ENCODE measurements at places on chromosomes 7 and 10. TPM values are rescaled to one million over a fixed set of nuclear protein-coding genes. Genes with fewer than 3 reads are reported as not detected.
A peak's percentile ranks its signal among the peaks of the same experiment; 100 is the strongest.

Gene TUBAL3
- not detected for total RNA-seq

DNA sequence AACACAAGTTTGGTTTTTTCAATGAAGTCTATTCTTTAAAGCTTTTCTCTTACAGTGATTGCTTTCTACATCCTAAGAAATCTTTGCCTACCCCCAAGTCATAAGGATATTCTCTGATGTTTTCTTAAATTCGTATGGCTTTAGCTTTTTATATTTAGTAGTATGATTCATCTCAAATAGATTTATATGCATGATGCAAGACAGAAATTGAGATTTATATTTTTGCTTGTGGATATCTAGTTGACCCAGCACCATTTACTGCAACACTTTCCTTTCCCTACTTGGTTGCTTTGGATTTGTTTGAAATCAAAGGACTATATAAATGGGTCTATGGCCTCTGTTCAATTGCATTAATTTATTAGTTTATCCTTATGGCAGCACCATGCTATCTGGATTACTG is 113.9 kb downstream of the ZNF438 start:
- DNase-seq, result no peak

- no peak for DNase-seq
Measured at GRCh38 chr7:99061001-99061776, 82.7 kb downstream of the SMURF1 start.

Gene DYDC2
- not detected for total RNA-seq

GRCh38 chr10:75461672-75462649 is 30.5 kb downstream of the LRMDA start:
- no peak for DNase-seq

Gene FAM180A
- total RNA-seq, result not detected

DNA sequence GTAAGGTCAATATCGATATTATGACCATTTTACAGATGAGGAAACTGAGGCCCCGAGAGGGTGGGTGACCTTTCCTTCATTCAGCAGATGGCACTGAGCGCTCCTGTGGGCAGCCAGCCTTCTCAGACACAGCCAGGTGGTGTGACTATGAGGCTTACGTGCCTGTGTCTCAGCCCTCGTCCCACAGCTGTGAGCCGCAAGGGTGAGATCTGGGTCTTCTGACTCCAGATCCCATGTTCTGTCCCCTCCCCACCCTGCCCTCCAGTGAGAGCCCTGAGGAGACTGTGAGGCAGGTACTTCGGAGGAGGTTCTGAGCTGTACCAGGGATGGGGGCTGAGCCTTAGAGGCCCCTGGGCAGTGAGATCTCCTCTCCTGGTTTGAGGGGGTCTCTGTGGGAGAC is 613.8 kb upstream of the FOXK1 start:
- DNase-seq, result no peak

Gene SLC39A12
- not detected for total RNA-seq

GRCh38 chr7:102446387-102447156 is 13.2 kb downstream of the ORAI2 start:
- DNase-seq, result no peak

DNA sequence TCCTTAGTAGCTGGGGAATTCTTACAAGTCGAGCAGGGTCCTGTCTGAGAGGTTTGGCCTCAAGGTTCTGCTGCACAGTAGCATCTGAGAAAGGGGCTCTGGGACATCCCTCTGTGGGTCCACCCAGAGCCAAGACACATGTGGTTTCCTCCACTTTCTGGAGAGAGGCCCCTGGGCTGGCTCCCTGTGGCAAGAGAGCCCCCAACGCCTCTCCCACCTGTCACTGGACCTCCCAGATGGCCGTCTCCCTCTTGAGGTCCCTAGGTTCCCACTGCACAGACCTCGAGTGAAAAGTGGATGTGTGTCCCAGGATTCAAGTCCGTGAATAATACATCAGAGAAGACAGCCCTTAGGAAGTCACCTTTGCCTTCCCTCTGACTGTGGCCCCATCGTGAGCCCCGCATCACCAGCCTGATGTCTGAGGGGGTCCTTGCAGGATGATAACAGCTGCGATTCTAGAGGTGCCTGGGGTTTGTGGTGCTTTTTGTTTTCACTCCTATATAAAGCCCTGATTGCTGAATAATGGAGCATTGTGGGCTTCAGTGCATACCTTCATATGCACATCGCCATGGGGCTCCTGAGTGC is 319.0 kb downstream of the GLRX3 start:
- DNase-seq, result no peak

Gene CRHR2
- total RNA-seq, result not detected

DNA sequence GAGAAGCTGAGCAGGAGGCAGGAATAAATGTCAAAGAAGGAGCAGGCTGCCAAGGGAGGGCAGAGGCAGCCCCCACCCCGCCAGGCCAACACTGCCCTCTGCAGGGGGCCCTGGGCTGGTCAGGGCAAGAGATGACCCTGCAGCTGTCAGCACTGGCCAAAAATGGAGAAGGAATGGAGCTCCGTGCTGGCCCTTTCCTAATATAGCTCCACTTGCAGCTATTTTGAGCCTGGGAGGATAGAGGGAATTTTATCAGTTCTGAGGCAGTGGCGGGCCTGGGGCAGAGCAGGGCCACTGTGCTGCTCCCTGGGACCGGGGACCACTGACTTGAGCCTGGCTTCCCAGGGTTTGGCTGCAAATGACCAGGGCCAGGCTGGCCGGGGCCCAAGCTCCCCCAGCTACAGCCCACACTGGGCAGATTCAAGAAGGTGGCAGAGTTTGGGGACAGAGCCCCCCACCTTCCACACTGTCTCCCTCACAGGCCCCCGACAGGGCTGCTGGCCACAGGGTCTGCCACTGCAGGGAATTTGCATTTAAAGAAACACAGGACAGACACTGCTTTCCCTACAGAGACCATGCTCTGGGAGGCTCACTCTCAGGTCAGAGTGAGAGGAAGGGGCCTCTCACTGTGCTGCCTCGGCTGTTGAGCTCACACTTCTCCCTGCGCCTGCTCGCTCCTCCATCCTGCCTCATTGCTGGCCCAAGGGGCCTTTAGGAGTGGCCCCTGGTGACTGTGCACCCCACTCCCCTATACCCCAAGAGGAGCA is 16.2 kb downstream of the LDB3 start:
- DNase-seq, result peak; percentile 45

GRCh38 chr7:41796331-41796730 is 93.4 kb upstream of the INHBA start:
- DNase-seq, result no peak

DNA sequence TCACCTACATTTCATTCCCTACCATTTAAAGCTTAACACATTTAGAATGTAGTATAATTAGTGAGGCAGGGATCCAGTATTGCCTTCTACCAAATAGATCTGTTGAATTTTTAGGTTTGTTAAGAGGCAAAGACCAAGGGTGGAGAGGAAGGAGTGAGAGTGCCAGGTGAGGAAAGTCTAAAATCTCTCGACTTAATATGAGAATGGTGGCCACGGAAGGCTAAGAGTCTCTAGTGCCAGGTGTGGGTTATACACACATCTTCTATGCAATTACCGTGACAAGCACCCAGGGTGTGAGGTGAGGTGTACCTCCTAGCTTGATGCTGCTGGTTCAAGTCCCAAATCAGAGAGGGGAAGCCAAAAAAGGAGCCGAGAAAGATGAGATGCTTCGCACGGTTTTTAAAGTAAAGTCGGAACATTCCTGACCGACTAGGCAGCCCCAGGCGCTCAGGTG is 439 bp downstream of the IQUB start:
- no peak for DNase-seq

Gene CRTAC1
- total RNA-seq, result not detected

- no peak for DNase-seq
Measured at GRCh38 chr7:138666385-138666784, 34.8 kb downstream of the SVOPL start.

DNA sequence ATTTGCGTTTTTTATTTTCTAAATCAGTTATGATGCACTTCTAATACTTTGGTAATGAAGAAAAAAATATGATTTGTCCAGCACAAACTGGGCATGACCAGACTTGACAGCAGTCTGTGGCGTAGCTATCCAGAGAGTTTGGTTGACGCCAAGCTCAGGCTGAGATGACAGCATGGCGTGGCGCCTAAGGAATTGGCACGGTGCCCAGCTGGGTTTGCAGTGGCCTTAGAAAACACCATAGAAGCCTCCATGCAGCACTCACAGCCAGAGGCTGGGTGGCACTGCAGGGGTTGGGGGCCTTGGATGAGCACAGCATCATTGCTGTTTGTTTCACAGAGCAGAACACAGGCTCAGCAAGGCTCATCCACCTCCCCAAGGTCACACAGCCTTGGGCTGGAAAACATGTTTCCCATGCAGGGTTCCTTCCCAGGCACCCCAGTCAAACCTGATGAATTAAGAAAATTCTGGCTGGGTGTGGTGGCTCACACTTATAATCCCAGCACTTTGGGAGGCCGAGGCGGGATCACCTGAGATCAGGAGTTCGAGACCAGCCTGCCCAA is 88.9 kb downstream of the GTF2IRD1 start:
- no peak for DNase-seq

DNA sequence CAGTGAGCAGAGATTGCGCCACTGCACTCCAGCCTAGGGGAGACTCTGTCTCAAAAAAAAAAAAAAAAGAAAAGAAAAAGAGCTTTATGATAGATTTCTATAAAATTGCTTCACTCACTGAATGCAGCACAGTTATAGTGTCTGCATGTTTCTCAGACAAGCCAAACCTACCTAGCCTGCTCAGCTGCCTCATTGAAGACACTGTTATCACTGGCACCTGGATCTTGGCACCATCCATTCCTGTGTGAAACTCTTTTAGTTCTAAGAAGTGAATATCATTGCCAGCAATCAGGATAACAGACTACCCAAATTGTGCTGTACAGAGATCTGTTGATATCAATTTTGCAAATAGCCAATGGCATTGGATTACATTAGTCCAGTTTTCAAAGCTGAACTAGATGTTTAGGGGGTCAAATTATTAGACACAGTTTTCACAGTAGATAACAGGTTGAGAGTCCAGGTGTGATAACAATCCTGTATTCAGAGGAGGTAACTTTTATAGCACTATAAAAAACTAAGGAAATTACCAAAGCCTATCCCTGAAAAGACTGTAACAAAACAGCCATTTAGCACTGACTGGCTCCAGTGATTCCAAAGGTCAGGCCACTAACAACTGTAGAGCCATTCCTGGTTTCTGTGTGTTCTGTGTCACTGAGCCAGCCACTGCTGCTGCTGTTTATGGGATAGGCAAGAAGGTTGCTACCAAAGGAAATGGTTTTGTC is 17.1 kb downstream of the PDSS1 start:
- DNase-seq, result no peak

Gene AIMP2
- 95.7 TPM for total RNA-seq

Gene TNRC18
- 19.8 TPM for total RNA-seq

GRCh38 chr10:46544989-46545791 is 11.3 kb downstream of the GPRIN2 start:
- no peak for DNase-seq

GRCh38 chr10:63456437-63457210 is 9.2 kb downstream of the JMJD1C start:
- no peak for DNase-seq

GRCh38 chr10:1159131-1160061 is 103.2 kb downstream of the WDR37 start:
- DNase-seq, result peak; percentile 40

Gene CCDC3
- 21.3 TPM for total RNA-seq

DNA sequence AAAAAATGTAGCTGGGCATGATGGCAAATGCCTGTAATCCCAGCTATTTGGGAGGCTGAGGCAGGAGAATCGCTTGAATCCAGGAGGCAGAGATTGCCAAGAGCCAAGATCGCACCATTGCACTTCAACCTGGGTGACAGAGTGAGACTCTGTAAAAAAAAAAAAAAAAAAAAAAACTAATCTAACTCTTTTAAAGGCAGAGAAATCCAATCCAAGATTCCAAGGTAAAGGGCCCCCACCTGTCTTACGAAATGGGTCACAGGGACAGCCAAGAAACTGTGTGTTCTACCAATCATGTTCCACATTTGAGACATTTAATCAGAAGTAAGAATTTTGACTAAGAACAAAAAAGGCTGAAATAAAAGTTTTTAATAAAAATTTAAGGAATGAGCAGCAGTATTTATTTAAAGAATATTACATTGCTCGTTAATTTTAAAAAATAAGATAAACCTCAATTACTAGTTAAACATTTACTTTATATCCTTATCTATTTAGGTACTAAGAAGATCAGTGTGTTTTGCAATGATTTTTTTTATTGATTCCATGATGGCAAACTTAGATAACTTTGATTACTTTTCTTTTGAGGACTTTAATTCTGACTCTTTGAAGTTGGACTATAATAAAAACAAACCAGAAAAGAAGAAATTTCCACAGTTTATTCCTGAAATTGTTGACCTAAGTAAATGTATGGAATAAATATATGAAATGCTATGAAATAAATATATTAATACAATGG is 6.7 kb upstream of the OAT start:
- DNase-seq, result no peak

DNA sequence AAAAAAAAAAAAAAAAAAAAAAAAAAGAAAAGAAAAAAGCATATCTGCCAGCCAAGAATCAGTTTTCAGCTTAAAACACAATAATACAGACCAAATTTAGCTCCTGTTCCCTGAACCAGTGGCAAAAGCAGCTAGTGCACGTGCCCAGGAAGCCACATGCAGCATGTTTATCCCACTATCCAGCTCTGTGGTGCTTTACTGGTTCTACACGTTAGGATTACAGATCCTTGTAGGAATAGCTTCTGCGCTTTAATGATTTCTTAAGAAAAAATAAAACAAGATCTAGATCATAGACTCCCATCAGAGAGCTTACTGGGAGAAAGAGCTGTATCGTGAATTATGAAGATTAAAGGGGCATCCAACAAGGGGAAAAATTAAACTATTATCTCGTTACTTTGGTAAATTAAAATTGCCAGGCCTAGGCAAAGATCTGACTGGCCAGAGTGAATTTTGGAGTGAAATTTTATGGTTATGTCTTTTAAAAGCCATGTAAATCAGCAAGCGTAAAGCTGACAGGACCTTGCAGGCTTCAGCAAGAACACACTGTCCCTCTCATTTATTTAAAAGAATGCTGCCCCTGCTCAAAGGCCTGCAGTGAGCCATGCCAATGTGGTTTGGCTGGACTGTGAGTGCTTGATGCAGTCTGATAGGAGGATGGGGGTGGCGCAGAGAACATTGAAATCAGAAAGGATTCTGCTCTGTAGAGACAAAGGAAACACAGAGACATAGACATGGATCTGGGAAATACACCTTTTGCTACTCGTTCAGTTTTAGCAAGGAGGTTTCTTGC is 177.3 kb upstream of the PHYHIPL start:
- no peak for DNase-seq

GRCh38 chr10:86642499-86642898 is 11.8 kb upstream of the OPN4 start:
- no peak for DNase-seq

GRCh38 chr7:158362001-158362400 is 225.6 kb downstream of the PTPRN2 start:
- peak; percentile 35 for DNase-seq

Gene ALDH18A1
- total RNA-seq, result 60.2 TPM

GRCh38 chr7:130794619-130794922 is 60.6 kb upstream of the KLF14 start:
- no peak for DNase-seq

Gene CPXM2
- total RNA-seq, result not detected

Measured in SJSA1 (cell line).